B cell (primary cell): ENCODE measurements at places on chromosomes 1 and 21. TPM values are rescaled to one million over a fixed set of nuclear protein-coding genes. Genes with fewer than 3 reads are reported as not detected.

- no peak for DNase-seq
These were observed 7.3 kb downstream of the B3GALT2 start for GRCh38 chr1:193179094-193179493.

DIRAS3 gene
- not detected in 2 replicates for polyA plus RNA-seq

WNT2B gene
- 0.26 and 0.54 TPM in 2 replicates for polyA plus RNA-seq

DNA sequence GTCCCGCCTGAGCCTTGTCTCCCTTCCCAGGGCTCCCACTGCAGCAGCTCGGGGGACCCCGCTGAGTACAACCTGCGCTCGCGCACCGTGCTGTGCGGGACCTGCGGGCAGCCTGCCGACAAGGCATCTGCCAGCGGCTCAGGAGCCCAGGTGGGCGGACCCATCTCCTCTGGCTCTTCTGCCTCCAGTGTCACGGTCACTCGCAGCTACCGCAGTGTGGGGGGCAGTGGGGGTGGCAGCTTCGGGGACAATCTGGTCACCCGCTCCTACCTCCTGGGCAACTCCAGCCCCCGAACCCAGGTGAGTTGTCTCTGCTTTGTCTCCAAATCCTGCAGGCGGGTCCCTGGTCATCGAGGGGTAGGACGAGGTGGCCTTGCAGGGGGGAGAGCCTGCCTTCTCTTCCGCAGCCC, 14.9 kb upstream of the SEMA4A start:
- DNase-seq = no peak

- peak; percentile 87 for DNase-seq
These were observed 2.8 kb downstream of the KCNJ9 start for GRCh38 chr1:160083968-160084770.

GRCh38 chr1:190963321-190963720, 485.7 kb upstream of the BRINP3 start:
- no peak for DNase-seq
